GM19239 (cell line): ENCODE measurements at places on chromosomes 5 and 9.

- DNase-seq = no peak
Observed at GRCh38 chr5:75463726-75464125, 47.7 kb downstream of the CERT1 start.

GRCh38 chr9:105639936-105640335 lies 22.3 kb upstream of the TAL2 start:
- no peak for DNase-seq

DNA sequence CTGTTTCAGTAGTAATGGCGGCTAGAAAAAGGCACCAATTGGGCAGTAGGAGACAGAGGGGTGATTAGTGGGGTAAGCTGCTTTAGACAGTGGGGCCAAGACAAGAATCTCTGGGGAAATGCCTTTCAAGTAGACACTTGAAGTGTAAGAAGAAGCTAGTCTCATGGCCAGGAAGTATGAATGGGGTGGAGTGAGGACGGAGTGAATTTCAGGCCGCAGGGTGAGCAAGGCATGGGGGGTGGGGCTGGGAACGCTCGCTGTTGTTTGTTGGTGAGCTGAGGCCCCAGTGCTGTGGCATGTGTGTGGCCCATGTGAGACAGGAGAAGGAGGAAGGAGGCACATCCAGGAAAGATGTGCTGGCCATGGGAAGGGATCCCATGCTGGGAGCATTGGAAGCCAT lies 149.2 kb upstream of the NFIL3 start:
- DNase-seq = no peak

GRCh38 chr5:8598996-8599395 lies 730.0 kb downstream of the MTRR start:
- no peak for DNase-seq

- DNase-seq = no peak
Observed at GRCh38 chr5:14686517-14686916, 22.0 kb downstream of the OTULIN start.

GRCh38 chr5:107913494-107913893 lies 242.8 kb upstream of the EFNA5 start:
- DNase-seq = no peak

DNA sequence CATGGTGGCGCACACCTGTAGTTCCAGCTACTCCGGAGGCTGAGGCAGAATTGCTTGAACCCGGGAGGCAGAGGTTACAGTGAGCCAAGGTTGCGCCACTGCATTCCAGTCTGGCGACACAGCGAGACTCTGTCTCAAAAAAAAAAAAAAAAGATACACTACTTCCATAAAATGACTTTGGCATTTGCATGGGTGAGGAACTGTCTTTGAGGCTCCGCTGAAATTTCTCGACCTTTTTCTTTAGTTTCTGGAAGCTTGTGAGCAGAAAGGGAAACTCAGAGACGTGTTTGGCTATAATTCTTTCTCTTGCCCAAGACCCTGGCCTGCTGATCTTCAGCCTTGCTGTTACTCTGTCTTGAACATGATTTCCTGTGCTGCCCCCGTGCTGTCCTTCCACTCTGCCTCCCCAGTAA lies 37.3 kb downstream of the SPIN1 start:
- no peak for DNase-seq

DNA sequence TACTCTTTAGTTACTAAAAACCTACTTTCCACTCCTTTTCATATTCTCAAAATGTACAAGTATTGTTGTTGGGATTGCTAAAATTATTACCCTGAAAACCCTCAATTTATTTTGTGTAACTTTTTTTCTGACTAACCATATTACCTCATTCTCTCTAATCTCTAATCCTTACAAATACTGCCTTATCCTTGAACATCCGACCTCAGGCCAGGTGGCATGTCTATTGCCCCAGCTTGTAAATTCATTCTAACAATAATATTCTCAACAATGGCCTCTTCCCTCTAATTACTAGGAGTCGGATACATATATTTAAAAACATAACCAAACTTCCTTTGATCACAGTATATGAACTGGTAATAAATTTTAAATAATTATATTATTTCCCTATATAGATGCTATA lies 25.8 kb downstream of the ARL15 start:
- no peak for DNase-seq
